ENCODE measurements at places on chromosomes 16 and 17.

GRCh38 chr17:65055280-65055707, 1.2 kb downstream of the GNA13 start:
- DNase-seq, result no peak

DNA sequence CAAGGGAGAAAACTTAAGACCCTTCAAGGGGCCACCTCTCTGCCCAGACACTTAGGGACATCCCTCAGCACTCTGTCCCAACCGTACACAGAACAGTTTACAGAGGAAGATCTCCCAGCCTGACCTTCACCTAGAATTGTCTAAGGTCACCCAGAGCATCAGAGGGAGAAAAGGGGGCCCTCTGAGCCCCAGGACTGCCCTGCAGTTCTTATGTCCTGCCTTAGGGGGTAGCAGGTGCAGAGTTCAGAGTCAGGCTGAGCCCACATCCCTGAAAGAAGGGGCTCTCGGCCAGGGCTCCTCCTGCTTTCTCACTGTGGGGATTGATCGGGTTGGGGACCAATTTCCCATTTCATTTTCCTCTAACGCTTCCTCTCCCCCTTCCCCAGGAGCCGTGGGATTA, 15.4 kb downstream of the CA4 start:
- DNase-seq, result no peak

- no peak for DNase-seq
Measured at GRCh38 chr16:85878875-85879274, 20.1 kb upstream of the IRF8 start.

- no peak for DNase-seq
Measured at GRCh38 chr17:32441886-32442285, 2.4 kb upstream of the PSMD11 start.

DNA sequence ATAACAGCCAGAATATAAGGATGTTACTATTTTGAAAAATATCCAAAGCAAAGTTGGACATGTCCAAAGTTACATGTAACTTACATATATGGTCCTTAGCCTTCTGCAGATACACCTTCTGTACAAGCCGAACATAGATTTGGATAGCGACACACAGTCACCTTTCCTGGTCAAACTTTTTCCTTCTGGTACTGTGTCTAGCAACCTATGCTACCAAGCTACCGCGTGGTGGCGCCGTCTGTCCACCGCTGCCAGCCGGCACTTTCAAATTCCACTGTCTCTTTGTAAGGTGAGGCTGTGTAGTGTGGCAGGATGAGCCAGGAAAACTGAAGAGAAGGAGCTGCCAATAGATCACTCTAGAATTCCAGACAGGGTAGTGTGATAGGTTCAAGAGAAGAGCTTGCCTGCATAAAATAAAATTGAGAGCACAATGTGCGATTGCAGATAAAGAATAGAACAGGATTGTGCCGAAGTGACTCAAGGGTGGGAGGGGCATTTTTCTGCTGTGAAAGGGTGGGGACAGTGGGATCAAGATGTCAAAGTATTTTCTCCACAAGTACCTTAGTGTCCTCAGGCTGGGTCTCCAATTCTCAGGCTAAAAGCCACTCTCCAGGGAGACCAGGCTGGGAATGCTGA, 366.9 kb downstream of the SLC39A11 start:
- DNase-seq, result no peak

GRCh38 chr16:27222249-27223225, 19.2 kb downstream of the KDM8 start:
- no peak for DNase-seq

GRCh38 chr17:47649972-47650524, 329 bp downstream of the KPNB1 start:
- no peak for DNase-seq

GRCh38 chr16:26961459-26961858, 105.3 kb upstream of the C16orf82 start:
- DNase-seq, result no peak

DNA sequence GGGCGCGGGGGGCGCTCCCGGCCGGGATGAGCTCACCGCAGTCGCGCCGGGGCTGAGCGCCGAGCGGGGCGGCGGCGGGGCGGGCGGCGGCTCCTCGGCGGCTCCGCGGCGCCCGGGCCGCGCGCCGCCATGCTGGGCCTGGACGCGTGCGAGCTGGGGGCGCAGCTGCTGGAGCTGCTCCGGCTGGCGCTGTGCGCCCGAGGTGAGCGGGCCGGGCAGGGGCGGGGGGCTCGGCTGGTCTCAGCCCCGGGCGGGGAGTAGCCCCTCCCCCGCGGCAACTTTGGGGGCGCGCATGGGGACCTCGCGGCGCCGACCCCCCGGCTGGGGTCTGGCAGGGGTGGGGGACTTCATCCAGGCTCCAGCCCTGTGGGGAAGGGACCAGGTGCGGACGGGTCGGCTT, at the start of gene ARHGDIG:
Gene ARHGDIG (plus strand): TSS at position 40 of the 400 bp plus-strand sequence. CDS start 90 bp downstream, at position 130.
- no peak for DNase-seq

- DNase-seq, result no peak
Measured at GRCh38 chr17:57480438-57481196, 224.3 kb downstream of the MSI2 start.
